IPS DF 6.9 (cell line): ENCODE measurements at places on chromosomes 12 and 14.

- no peak for DNase-seq
Measured at GRCh38 chr12:96806272-96806671, 100.8 kb upstream of the NEDD1 start.

DNA sequence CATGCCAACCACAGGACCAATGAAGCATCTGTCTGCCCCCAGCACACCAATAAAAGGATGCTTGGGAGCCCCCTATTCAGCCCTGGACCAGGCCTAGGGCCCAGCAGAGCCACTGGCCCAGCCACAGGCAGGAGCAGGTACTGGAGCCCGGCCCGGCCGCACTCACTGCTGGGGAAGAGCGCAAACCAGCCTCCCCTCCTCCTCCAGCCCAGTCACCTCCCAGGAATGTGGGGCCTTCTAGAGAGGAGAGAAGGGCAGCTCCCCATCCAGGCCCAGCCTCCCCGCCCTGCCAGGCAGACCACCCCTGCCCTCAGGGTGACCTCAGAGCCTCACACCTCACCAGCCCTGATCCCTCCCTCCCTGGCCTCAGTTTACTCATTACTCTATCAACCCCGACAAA, 56.2 kb downstream of the CCNK start:
- DNase-seq: no peak

DNA sequence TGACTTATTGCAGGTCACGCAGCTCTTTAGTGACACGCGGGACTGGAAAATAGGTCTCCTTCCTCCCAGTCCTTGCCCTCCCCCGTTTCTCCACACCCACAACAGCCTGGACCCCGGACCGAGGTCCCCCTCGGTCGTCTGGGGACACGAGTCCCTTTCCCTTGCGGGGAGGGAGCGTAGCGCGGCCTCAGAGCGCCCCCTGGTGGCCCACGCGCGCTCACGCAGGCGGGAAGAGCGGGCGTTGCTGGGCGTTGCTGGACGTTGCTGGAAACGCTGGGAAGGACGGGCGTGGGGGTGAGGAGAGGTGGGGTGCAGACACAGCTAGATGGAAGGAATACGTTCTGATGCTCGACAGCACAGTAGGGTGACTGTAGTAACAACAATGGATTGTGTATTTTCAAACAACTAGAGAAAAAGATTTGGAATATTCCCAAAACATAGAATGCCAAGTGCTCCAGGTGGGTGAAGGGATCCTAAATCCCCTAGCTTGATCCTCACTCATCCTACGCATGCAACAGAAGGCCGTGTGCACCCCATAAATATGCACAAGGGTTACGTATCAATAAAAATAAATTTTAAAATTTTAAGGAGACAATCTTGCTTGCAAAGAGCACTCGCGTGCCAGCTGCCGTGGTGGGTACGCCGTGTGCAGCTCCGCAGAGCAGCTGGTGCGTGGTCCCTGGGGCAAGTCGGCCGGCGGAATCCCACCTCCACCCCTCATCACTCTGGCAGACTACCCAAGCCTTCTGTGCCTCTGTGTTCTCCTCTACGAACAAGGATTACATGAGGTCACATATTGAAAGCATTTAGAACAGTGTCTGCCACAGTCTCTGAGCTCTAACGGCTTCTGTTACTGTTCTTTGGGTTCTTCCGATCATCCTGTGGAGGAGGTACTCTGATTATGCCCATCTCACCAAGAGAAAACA, 87.4 kb downstream of the B4GALNT3 start:
- DNase-seq: peak; percentile 45

DNA sequence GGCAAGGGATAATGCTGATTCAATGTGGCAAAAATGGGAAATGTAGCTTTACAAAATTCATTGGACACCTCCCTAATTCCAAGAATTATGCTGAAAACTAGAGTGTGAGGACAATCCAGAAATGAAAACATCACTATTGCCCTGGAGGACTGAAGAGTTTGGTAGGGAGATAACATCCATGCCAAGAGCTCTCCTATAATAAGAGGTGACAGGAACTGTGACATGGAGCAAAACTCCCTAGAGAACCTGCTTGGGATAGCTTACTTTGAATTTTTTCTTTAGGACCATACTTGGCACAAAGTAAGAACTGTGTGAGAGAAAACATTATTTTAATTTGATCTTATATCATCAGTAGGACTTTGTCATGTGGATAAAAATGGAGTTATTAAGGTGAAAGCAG, 48.9 kb downstream of the STON2 start:
- DNase-seq: no peak

- no peak for DNase-seq
Measured at GRCh38 chr14:35818346-35819115, 7.6 kb upstream of the BRMS1L start.

DNA sequence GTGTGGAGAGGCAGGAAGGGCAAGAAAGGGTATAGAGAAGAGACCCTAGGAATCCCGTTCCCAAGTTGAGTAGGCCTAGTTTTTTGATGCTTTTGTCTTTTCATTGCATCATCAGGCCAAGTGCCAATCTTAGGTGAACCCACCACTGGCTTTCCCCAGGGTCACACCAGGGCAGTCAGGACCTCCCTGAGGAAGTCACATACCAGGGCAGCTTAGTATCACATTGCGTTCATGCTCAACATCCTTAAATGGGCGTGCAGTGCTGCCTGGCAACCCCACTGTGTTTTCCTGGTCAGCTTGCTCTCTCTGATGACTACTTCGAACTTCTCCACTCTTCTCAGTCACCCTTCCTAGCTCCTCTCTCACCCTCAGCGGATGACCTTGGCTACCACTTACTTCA, 9.0 kb downstream of the ASIC1 start:
- DNase-seq: no peak

- DNase-seq: no peak
Measured at GRCh38 chr12:6549684-6550151, 6.1 kb downstream of the IFFO1 start.

DNA sequence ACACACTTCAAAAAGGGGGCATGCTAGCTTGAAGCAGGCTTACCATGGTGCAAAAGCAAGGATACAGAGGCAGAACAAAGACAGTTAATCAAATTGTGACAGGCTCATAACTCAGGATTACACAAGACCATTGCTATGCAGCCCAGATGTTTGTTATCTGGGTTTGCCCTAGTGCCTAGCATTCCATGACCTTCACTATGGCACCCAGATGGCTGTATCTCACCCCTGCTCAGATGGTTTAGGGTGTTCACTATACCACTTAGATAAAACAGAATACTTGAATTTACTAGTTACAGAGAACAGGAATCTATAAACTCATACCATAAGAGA, 56.2 kb downstream of the SDR9C7 start:
- DNase-seq: no peak

DNA sequence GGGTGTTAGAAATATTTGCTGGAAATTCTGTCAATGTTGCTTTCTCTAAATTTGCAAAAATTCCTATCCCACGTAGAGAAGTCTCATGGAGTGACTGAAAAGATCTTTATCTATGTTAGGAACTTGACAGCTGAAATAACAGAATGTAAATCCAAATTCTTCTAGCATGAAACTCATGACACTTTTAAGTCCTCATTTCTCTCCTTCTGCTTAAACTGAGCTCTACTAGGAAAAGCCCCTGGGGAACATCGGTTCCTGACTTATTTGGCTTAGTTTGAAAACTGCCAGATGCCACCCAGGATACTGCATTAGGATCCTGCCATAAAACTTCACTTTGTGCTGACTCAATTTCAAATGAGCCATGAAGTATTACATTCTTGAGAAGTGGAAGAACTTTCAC, 426.0 kb downstream of the GALC start:
- no peak for DNase-seq

GRCh38 chr14:72701237-72701565, 192.7 kb downstream of the DPF3 start:
- DNase-seq: no peak

GRCh38 chr12:29734305-29734704, 49.4 kb downstream of the TMTC1 start:
- DNase-seq: no peak

- no peak for DNase-seq
Measured at GRCh38 chr14:72894623-72895378, 900 bp upstream of the DPF3 start.

- no peak for DNase-seq
Measured at GRCh38 chr12:66351301-66351700, 49.0 kb downstream of the HELB start.

DNA sequence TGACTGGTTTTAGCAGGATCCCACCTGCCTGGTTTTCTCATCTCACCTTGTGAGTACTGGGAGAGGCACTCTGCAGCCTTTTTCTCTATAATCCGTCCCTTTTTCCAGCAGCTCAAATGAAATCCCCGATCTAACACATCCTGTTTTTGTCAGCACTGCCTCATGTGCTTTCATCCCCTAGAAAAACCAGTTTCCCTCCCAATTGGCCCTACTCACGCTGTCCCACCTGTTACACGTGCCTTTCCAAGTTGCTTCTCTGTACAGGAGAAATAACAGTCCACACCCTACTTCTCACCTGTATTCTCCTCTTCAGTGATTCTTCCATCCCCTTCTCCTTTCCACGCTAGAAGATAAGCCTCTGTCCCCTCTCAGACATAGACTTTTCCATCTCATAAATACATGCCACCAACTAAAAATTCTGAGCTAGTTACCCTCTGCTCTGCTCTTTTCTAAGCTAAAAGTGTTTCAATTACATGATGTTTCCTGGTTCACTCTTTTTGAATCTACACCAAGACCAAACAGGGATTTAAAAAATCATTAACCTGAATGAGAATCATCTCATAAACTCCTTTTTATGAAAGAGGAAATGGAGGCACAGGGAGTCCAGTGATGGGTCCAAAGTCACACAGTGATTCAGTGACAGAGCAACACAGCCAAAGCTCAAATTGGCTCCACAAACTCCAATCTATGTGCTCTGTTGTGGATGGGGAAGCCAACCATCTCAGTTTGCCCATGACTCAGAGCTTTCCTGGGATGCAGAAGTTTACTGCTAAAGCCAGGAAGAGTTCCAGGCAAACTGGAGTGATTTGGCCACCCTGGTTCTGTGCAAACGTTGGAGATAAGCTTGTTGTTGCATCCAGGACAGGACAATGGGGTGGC, 240.0 kb upstream of the TMEM132C start:
- no peak for DNase-seq

DNA sequence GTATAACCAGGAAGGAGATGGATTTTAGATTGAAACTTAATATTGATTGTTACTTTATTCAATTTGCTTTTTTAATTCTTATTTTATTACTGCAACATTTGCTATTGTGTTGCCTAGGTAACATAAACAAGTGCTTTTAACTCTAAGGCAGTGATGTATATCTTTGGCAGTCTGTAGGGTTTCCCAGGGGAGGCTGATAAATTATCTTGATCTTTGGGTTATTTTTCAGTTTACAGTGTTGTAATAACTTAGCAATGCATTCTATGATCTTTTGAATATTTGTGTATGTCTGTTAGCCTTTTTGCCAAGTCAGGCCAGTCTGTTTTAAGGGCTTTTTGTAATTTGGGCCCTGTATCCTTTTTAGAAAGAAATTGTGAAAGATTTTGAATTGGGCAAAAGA, 7.8 kb upstream of the DTD2 start:
- no peak for DNase-seq

GRCh38 chr14:21860172-21860571, 186.6 kb upstream of the OR4E1 start:
- DNase-seq: no peak

GRCh38 chr12:101969-102878, 35.7 kb downstream of the IQSEC3 start:
- DNase-seq: no peak

- DNase-seq: no peak
Measured at GRCh38 chr12:118219106-118219505, 83.2 kb downstream of the PEBP1 start.

DNA sequence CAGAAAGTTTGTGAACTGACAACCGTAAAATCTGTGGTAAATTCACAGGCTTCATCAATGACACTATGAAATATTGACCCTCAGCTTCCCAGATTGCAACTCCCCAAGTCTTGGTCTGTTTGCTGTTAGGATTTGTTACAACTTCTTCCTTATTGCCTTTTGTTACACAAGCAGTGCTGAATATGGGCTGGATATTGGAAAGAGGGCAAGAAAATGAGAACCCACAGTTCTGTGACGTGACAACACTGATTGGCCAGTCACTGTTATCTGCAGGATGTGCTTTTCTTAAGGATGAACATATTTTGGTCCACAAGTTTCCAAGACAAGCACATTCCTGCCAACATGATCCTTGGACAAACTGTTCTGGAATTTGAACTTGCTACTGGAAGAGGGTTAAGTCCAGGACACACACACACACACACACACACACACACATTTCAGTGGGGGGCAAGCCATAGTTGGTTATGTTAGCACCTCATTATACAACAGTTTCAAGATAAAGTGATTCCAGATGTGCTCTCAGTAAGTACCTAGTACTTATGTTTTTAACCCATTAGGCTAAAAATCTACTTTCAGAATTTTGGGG, 16.6 kb upstream of the SLC38A2 start:
- no peak for DNase-seq
